ENCODE measurements at places on chromosomes 4 and X.

GRCh38 chr4:24209906-24210305, 320.1 kb upstream of the PPARGC1A start:
- DNase-seq, result no peak

GRCh38 chrX:120677004-120677652, 47.3 kb upstream of the C1GALT1C1 start:
- no peak for DNase-seq

DNA sequence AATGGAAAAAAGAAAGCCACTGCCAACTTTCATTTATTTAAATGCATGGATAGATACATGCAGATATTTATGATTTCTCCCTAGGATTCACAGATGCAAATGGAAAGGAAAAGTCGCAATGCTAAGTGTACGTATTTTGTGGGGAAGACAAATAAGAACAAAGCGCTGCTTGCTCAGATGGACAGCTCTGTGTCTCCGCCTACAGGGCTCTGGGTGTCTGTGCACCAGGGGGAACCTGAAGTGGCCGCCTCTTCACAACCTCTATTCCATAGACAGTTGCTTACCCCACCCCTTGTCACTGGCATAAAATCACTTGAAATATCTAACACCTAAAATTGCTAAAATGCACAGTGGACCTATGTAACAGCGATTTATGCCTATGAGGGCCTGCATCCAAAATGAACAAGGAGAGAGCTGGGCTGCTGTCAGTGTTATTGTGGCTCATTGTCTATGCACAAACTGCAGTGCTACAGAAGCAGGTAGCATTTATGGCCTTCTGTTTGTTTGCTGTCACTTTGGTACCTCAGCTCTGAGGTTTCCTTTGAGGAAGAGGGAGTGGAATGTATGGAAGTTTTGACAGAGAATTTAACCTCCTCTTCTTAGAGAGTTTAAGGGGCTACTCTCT, 58.6 kb upstream of the PAGE1 start:
- peak; percentile 39 for DNase-seq

DNA sequence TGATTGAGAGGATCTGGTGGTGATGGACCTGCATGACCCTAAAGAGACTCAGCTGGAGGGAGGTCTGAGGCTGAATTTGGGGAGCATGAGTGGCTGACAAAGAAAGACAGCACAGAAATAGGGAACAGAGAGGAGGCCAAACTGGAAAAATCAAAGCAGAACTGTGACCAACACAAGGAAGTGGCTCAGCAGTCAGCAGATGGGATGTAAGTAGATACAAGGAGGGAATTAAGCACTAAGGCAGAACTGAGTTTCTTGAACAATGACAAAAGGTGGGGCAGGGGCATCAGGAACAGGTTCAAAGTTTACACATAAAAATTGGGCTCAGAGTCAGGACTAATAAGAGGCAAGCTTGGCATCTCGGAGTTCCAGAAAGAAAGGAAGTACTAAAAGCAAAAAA, 144.3 kb upstream of the KLF3 start:
- no peak for DNase-seq

- DNase-seq, result no peak
Measured at GRCh38 chr4:94251094-94251493, 43.4 kb downstream of the SMARCAD1 start.

GRCh38 chr4:71711985-71712348, 71.9 kb downstream of the GC start:
- no peak for DNase-seq

GRCh38 chr4:508675-509638, 9.9 kb downstream of the PIGG start:
- DNase-seq, result no peak

DNA sequence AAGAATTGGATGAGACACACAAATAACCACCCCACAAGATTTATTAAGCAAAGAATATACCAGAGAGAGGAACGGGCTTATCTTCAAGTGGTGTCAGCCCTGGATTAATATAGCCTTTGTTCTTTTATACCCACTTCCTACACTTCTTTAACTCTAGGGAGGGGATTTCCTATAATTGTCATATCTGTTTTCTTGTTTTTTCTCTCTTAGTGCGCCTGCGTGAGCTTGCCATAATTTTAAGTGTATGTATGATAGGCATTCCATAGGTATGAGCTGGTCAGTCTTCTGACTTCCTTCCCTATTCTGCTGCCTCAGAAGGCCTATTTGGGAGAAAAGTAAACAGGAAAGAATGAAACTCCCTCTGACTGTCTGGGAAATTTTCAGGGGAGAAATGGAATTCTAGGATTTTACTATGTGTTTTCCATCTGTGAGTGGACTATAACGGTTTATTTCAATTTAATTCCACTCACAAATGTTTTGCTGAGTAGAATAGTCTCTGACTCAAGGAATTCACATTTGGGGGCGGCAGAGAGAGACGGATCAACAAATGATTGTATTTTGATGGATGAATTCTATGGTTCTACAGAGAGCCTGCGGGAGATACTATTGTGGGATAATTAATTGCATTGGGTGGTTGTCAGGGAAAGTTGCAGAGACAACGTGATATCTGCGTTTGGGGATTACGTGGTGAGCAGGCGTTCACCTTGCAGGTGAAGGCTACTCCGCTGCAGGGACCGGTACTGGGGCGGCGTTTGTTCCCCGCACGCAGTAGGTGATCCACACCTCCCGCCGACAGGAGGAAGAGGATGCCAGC, 626 bp upstream of the CEP135 start:
- DNase-seq, result peak; percentile 46

GRCh38 chrX:53056292-53056691, 7.7 kb downstream of the GPR173 start:
- DNase-seq, result no peak

GRCh38 chr4:122205687-122206086, 53.6 kb downstream of the BLTP1 start:
- DNase-seq, result no peak

- no peak for DNase-seq
Measured at GRCh38 chr4:28518561-28519165, 1658.0 kb downstream of the STIM2 start.

GRCh38 chr4:102543030-102543928, 42.1 kb downstream of the NFKB1 start:
- DNase-seq, result no peak

DNA sequence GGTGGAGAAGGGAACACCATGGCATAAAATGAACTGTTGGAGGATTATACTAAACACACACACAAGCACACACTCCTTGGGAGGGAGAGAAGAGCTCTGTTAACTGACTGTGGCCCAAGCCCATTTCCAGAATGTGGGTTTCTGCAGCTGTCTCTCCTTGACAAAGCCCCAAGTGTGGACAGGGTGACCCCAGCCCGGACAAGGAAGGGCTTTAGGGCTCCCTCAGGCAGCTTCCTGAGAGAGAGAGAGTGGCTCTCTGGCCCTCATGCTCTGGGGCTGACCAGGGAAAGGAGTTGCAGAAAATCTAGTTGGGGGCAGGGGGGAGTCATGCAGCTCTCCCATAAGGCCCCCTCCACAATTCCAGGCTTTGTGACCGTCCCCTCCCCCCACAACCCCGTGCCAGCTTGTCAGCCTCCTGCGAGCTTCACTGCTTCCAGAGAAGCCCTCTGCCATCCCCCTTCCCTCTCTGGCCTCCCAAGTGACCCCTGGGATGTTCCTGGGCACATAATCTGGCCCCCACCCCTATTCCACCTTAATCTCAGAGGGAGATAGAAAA, 590 bp downstream of the ARHGEF9 start:
- no peak for DNase-seq

DNA sequence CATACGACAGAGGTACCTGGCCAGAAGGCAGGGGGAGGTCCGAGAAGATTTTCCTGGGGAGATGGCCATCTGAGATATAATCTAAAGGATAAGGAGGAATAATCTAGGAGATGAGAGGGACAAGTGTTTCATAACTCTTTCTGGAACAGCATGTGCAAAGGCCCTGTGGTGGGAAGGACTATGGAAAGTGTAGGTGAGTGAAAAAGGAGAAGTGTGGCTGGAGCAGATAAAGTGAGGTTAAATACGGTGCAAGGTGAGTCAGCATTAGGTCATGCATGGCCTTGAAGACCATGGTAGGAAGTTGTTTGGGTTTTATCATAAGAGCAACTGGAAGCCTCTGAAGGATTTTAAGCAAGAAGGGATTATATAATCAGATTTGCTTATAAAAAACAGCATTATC, 34.6 kb upstream of the MTM1 start:
- no peak for DNase-seq

DNA sequence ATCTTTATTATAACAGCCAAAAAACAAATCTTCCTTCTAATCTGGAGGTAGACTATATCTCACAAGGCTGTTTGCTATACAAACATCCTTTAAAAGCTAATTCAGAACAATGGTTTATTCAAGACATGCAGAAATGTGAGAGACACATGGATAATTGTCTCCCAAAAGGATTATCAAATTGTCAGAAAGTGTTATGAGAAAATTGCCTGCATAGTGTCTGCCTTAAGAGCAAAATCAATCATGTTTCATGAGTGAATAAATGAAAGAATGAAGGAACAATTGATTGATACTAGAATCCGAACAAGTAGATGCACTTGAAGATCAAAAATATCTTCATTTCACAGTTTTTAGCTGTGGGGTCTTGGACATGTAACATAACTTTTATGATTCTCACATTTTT, 621.7 kb upstream of the BOD1L1 start:
- no peak for DNase-seq

DNA sequence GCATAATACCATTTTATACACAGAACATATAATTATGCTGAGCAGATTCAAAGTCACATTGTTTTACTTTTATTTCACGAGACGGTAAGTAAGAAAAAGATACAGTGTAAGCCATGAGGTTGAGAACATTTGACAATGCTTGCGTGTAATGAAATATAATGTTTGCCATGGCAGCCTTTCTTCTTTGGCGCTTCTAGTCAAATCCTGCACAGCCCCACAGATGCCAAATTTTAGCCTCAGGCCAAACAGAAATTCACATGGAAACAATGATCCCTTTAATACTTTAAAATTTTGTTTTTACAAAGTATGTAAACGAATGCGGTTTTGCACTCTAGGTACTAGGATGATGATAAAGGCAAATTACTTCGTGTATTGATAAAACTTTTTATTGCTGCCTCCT, 502.7 kb upstream of the SMIM31 start:
- DNase-seq, result no peak

DNA sequence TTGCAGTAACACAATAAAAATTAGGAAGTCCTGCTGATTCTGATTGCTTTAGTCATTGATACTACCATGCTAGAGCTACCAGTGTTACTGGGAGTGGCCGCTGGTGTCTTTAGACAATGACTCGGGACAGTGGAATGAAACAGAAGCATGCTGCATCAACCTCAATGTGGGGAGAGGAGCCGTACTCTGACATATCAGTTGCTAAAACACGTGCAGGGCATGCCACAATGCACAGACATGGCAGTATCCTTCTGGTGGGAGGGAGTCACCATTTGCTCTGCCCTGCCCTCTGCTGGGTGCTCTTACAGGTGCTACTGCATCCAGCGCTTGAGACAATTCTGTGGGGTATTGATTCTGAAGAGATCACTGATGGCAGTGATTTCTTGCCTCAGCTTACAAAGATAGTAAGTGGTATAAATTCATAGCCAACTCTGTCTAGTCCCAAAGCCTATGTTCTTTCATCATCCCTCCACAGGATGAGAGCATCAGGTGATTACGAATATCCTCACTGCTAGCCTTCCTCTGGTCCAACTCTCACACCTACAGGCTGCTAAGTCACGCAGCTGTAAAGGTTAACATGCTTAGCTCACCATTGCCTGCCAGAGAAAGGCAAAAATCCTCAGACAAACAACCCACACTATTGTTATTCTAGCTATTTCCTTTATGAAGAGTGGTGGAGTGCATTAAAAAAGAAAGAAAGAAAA, 43.7 kb downstream of the NSG1 start:
- DNase-seq, result peak; percentile 45

GRCh38 chr4:108236264-108236663, 67.5 kb upstream of the LEF1 start:
- DNase-seq, result no peak

DNA sequence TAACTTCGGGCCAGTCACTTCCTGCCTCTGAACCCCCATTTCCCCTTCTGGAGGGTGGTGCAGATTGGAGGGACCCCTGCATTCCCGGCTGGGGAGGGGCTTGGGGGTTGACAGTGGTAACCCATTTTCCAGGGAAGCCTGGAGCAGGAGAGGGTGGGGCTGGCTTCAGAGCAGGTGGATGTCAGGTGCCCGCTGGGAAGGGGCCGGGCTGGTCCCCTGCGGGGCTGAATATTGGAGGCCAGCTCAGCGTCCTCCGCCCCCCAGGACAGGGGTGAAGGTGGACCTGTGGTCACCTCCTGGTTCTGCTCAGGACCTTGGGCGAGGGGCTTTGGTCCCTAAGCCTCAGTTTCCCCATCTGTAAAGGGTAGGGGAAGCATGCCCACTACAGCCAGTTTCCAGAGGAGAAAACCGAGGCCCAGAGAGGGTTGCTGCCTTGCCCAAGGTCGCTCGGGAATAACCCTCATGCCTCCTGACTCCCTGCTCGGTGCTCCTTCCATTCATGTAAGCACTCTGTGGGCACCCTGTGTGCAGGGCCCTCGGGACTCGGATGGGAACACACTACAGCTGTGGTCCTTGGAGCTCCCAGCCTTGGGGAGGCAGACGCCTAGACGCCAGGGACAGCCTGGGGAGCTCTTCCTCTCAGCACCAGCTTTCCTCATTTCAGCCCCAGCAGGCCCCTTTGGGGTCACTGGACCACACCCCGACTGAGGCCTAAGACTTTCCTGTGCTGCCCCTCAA, 683 bp downstream of the MAN2B2 start:
- DNase-seq, result no peak

Data from stimulated activated CD4-positive, alpha-beta T cell treated with anti-CD3 and anti-CD28 coated beads, Interleukin-4, amount 100 ng/mL, for 1 hour (primary cell).